PC-9 (cell line): ENCODE measurements at places on chromosomes 1 and 21. TPM values are rescaled to one million over a fixed set of nuclear protein-coding genes. Genes with fewer than 3 reads are reported as not detected.

GRCh38 chr1:210260096-210260495 is 27.5 kb downstream of the SERTAD4 start:
- no peak for DNase-seq

AXDND1 gene
- total RNA-seq = 1.8 and 3.4 TPM in 2 replicates

DNA sequence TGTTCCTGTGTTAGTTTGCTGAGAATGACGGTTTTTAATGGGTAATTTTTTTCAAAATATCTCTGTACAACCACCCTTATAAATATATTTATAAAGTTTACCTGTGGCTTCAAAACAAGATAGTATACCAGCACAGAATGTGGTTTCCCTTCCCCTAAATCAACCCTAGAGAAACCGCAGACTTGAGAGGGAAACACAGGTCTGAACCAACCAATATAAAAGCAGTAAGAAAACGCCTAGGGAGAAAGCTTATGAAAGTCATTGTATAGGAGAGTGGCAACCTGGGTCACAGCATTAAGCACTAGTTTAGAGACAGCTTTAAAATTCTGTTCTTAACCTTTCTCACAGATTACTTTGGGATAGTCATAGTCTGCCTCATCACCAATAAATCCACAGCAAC is 180.6 kb upstream of the LHX8 start:
- no peak for DNase-seq

DNA sequence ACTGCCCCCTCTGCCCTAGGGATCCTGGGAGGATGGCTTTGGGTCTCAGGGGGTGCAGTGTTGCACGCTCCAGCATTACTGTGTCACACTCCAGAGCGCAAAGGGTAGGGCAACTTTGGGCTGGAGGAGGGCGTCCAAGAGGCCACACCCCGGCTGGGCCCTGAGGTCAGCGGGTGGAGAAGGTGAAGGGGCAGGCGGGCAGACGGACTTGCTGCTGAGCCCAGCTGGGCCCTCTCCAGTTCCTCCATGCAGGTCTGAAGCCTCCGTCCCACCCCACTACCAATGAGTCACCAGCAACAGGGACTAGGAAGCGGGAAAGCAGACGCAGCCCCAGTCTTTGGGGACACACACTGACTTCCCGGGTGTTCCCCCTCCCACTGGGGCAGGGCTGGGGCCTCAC is 116.0 kb downstream of the CASZ1 start:
- DNase-seq = peak; percentile 43

GRCh38 chr1:219296430-219297355 is 123.0 kb downstream of the LYPLAL1 start:
- DNase-seq = no peak

CRP gene
- not detected in 2 replicates for total RNA-seq

GRCh38 chr1:205477121-205477758 is 21.4 kb upstream of the BLACAT1 start:
- DNase-seq = no peak

GRCh38 chr1:66400660-66401059 is 133.3 kb upstream of the SGIP1 start:
- no peak for DNase-seq

GRCh38 chr1:69524015-69524414 is 43.7 kb upstream of the LRRC7 start:
- DNase-seq = no peak

CELA3A gene
- not detected in 2 replicates for total RNA-seq

- DNase-seq = no peak
Observed at GRCh38 chr21:43720539-43721166, 1.7 kb downstream of the PDXK start.

DNA sequence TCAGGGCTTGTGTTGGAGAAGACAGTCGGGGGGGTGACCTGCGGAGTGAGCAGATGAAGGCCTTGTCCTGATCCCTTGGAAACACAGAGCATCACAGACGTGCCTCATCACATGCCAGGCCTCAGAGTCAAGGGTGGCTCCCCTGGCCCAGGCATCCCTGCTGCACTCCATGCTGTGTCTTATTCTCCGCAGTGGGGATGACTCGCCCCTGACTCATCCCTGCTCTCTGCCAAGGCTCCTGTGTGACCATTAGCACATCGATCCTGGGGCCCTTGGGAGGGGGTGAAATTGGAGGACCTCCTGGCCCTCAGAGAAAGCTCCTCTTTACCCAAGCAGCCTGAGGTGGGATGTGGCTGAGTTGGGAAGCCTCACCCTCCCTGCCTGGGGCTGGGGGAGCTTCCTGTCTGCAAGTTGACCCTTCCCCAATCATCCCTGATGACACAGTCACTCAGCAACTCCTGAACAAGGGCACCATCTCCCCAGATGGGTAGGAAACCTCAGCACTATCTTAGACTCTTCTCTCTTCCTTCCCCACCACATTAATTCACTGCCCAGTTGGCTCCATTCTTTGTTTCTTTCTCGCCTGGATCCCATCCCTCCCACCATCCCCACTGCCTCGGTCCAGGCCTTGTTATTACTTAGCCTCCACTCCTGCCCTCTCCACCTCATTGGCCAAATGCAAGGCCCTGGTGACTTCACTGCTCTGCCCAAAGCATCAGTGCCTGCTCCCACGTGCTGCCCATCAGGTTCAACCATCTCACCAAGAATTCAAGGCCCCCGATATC is 74.6 kb downstream of the CAMK2N1 start:
- peak; percentile 57 for DNase-seq

DNA sequence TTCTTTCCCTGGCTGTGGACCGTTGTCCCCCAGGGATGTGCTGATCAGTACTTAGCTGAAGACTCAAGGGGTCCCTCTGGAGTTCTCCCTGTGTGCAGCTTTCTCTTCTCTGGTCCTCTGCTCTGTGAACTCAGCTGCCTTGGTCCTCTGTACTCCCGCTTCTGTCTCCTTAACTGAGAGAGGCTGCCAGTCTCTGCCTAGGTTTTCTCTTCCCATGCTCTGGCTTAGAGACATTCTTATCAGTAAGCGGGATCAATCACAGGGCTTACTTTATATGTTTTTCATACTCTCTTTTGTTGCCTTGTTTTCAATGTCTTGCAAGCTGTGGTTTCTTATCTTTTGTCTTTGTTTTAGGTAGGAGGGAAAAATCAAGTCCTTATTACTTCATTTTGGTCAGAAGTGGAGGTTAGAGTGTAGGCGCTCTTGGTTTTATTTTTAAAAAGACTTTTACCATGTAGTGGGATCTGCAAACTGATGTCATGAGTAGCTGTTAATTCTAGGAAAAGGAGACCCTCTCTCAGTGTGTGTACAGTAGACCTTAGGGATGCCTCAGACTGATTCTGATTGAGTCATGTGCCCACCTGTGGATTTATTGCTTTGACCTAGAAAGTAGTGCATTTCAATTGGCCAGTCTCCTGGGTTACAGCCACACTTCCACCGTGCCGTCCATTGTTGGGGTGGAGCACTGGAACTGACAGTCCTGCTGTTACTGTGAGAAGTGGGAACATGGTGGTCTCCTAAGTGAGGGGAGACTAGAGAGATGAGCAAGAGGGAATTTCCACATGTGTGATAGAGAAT is 46.6 kb downstream of the TTC3 start:
- DNase-seq = no peak

DNA sequence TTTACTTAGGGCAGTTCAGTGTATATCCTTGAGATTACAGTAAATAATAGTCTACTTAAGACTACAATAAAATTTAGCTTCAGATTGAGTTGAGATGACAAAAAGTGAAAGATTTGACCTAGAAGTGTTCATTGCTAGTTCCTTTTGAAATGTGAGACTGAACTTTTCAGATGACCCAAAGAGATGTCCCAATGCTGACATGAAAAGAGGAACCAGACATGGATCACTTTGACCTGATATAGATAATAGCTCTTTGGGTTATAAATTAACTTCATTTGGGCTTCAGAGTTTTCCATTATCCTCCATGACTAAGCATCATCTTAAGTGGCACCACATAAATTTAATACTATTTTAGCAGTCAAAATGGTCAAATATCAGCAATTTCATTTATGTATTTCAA is 25.7 kb upstream of the OR10J5 start:
- no peak for DNase-seq

GRCh38 chr1:215497528-215497927 is 69.6 kb upstream of the KCTD3 start:
- no peak for DNase-seq

RBM8A gene
- 129 and 181 TPM in 2 replicates for total RNA-seq

RGS8 gene
- not detected in 2 replicates for total RNA-seq

CD5L gene
- not detected in 2 replicates for total RNA-seq

LRRC3 gene
- total RNA-seq = 0.35 and 0.48 TPM in 2 replicates

BEND5 gene
- not detected in 2 replicates for total RNA-seq

DNA sequence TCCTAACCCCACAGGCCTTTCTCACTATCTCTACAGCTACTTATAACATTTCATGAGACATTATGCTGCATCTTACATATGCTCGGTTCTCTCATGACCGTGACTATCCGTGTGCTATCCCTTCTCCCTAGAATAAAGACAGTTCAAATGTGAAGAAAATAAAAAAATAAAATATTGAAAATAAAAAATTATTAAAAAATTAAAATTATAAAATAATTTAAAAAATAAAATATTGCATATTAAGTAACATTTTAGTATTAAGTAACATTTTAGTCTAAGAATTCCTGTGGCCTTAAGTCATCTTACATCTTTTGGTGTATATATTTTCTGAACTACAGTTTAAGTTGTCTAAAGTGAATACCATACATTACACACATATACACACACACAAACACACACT is 415.5 kb downstream of the DPYD start:
- no peak for DNase-seq

- peak; percentile 21 for DNase-seq
Observed at GRCh38 chr1:2574350-2574749, 12.2 kb upstream of the PRXL2B start.

CYYR1 gene
- total RNA-seq = not detected in 2 replicates

DNA sequence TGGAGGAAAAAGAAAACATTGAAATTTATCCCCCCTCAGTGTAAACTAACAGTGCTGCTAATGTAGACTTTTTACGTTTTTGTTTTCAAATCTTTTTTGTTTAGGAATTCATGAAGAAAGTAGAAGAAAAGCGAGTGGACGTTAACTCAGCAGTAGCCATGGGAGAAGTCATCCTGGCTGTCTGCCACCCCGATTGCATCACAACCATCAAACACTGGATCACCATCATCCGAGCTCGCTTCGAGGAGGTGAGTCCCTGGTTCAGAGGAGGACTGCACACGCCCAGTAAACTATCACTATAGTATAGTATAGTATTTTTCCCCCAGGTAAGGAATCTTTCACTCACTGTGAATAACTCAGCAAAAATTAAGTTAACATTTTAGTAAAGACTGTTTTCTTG is 37.8 kb upstream of the BMP8A start:
- DNase-seq = no peak

LCA5L gene
- 1.8 and 2.4 TPM in 2 replicates for total RNA-seq

- peak; percentile 77 for DNase-seq
Observed at GRCh38 chr1:9473032-9473807, 66.0 kb upstream of the SLC25A33 start.

- no peak for DNase-seq
Observed at GRCh38 chr1:171896936-171897703, 55.8 kb downstream of the DNM3 start.

DNA sequence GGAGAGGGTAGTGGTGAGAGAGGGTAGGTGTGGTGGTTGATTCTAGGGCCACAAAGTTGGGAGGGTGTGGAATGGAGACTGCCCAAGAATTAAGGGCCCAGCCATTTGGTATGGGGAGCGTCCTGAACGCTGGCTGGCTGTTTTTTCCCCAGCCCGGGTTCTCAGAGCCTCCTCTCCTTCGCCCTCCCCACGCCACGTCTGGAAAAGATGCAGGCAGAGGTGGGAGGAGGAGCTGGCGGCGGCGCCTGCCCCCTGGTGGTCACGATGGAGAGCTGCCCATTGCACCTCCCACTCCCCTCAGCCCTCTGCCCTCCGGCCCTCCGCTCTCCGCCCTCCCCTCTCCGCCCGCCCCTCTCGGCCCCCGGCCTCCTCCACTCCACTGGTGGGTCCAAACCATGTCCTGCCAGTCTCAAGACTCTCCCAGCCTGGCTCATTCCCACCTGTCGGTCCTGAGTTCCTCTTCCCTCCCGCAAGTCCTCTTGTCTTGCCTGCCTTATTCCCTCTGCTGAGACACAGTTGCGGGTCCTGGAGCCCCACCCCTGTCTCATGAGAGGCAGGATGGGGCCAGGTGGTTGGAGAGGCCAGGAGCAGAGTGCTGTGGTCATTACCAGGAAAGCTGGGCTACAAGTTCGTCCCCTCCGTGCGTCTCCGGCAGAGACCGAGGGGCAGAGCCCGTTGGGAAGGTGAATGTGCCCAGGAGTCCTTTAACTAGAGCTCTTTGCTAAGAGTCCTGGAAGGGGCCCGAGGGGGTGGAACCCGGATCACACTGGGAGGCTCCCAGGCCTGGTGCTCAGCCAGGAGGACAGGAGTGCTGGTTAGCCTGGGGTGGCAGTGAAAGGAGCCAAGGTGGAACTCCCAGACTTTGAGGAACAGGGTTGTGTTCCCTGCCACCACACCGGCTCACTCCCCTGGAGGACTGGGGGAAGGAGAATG is 22.6 kb downstream of the ETNK2 start:
- DNase-seq = peak; percentile 61

- DNase-seq = no peak
Observed at GRCh38 chr1:230781594-230781993, 34.4 kb downstream of the CAPN9 start.

DNA sequence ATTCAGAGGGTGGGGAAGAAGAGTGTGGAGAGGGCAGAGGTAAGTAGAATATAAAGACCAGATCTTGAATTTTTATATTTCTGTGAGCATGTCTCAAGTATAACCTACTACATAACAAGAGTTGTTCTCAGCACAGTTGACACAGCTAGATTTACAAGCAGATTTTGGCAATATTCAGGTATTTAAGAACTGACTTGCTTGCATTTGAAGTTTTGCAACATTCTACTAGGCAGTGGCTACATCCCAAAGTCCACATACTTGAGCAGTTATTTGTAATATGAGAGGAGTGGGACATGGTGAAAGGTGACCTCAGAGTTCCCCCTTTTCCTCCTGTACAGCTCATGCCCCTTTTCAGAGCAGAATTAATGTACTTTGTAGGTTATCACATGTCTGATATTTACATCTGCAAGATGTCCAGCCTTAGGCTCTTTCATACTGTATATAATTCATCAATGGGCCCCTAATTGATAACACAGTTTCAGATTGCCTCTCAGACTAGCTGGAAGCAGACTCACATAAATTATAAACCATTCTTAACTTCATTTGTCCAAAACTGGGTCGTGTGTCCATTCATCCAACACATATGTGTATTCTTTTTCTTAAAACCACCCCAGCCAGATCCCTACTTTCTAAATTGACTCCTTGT is 136.7 kb upstream of the RAVER2 start:
- DNase-seq = no peak

GRCh38 chr1:198318085-198318484 is 161.3 kb downstream of the NEK7 start:
- DNase-seq = no peak

DNA sequence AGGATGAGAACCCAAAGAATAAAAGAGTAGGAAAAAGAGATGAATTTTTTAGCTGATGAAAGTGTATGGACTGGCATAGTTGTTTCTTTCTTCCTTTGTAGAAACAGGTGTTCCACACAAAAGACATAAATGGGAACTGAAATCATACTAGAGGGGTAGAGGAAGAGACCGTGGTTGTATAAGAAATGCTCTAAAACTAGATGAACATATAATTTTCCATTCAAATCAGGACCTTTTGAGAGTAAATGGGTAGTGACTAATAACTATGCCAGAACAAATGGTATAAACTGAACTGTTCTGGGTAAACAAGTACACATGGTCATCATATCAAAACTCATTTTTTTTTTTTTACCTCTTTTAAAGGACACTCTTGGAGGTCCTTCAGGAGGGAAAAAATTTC is 344.2 kb downstream of the VAV3 start:
- DNase-seq = no peak
